ENCODE measurements at places on chromosomes 11 and 22. TPM values are rescaled to one million over a fixed set of nuclear protein-coding genes. Genes with fewer than 3 reads are reported as not detected.

C22orf39 gene
- total RNA-seq = 35.9 TPM

RAPSN gene
- not detected for total RNA-seq

MS4A4A gene
- not detected for total RNA-seq

TTC28 gene
- total RNA-seq = 0.13 TPM

OR5P2 gene
- total RNA-seq = not detected

DMC1 gene
- total RNA-seq = 0.03 TPM

OR4A5 gene
- not detected for total RNA-seq

KRTAP5-10 gene
- not detected for total RNA-seq

MISFA gene
- 0.73 TPM for total RNA-seq

CD6 gene
- total RNA-seq = not detected

NRIP3 gene
- 52.6 TPM for total RNA-seq

MIOX gene
- 0.13 TPM for total RNA-seq

DGCR2 gene
- 33.6 TPM for total RNA-seq

LMO2 gene
- total RNA-seq = 1.5 TPM

SNAP29 gene
- 11.2 TPM for total RNA-seq

ZNF215 gene
- not detected for total RNA-seq

OR51B5 gene
- total RNA-seq = 118 TPM

GPHA2 gene
- 0.53 TPM for total RNA-seq

TIGD3 gene
- 0.40 TPM for total RNA-seq

GAB4 gene
- total RNA-seq = not detected

WT1 gene
- 4.4 TPM for total RNA-seq

OR5B21 gene
- total RNA-seq = not detected

CDHR5 gene
- total RNA-seq = not detected

RAB3IL1 gene
- 3.1 TPM for total RNA-seq

SYT8 gene
- not detected for total RNA-seq

TENM4 gene
- total RNA-seq = 33.5 TPM

KCNQ1 gene
- not detected for total RNA-seq

CCDC89 gene
- total RNA-seq = not detected

EXT2 gene
- total RNA-seq = 120 TPM

RFPL1 gene
- not detected for total RNA-seq

OR5AP2 gene
- not detected for total RNA-seq

RGL4 gene
- not detected for total RNA-seq

CCDC73 gene
- total RNA-seq = 0.03 TPM

GAL3ST3 gene
- not detected for total RNA-seq

PHOX2A gene
- total RNA-seq = not detected

SMC1B gene
- not detected for total RNA-seq

MGAT3 gene
- 0.10 TPM for total RNA-seq

STK33 gene
- 8.6 TPM for total RNA-seq

LINC01488 gene
- not detected for total RNA-seq

KCNJ11 gene
- total RNA-seq = 0.33 TPM

B4GALNT4 gene
- 3.0 TPM for total RNA-seq

SCN3B gene
- total RNA-seq = 0.06 TPM

LDHAL6A gene
- total RNA-seq = not detected

HORMAD2 gene
- not detected for total RNA-seq

PTDSS2 gene
- total RNA-seq = 24.7 TPM

OR51E2 gene
- total RNA-seq = not detected

EMID1 gene
- 0.60 TPM for total RNA-seq

PNPLA3 gene
- total RNA-seq = 4.3 TPM

Measured in HT1080 (cell line).